NCI-H1436 (cell line): ENCODE measurements at places on chromosomes 16 and 17.

- no peak for DNase-seq
Measured at GRCh38 chr17:1736348-1737281, 6.1 kb upstream of the SERPINF2 start.

DNA sequence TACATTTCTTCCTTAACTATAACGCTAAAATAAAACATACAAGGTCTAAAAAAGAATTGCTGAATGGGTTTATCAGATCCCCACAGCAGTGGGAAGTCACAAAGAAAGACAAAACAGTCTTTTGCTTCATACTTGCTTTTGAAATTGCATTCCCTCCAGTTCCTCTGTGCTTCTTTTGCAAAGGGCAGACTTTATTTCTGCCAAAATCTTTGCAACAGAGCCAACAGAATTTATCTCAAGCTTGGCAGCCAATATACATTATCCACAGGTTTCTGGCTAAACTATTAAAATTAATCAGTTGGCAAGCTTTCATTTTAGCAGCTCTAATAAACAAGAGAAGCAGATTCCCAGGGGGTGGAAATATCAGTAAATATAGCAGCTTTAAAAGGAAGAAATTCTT is 378.9 kb upstream of the CA10 start:
- DNase-seq: no peak

- DNase-seq: no peak
Measured at GRCh38 chr17:17816240-17816814, 20.5 kb downstream of the SREBF1 start.

DNA sequence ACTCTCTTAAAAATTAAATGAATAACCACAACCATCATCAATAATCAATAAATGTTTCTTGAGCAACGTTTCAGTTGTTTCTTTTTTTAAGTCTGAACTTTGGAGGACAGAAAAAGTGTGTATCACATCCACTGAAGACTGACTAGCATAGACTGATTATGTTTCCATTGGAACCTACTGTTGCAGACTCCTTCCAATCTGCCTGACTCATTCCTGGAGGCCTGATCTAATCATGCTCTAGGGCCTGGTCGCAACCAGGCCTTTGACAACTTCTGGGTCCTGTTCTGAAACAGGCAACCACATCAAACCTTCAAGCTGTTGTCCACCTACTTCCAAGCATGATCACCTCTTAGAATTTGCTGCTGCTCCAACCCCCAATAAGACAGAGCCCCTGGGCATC is 109.2 kb upstream of the NUDT7 start:
- no peak for DNase-seq

DNA sequence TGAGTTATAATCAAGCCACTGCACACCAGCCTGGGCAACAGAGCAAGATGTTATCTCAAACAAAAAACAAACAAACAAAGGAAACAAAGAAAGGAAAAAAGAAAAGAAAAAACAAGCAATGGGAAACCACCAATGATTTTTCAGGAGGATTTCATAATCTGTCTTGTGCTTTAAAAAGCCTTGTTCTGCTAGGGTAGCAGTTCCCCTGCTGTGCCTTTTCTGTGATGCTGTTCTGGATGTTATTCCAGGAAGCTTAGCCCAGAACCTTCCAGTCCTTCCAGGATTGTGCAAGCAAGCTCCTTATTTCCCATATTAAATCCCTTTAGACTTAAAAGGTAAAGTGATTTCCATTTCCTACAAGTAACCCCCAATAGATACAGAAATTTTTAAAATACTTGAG is 171.1 kb downstream of the ABCC12 start:
- no peak for DNase-seq

DNA sequence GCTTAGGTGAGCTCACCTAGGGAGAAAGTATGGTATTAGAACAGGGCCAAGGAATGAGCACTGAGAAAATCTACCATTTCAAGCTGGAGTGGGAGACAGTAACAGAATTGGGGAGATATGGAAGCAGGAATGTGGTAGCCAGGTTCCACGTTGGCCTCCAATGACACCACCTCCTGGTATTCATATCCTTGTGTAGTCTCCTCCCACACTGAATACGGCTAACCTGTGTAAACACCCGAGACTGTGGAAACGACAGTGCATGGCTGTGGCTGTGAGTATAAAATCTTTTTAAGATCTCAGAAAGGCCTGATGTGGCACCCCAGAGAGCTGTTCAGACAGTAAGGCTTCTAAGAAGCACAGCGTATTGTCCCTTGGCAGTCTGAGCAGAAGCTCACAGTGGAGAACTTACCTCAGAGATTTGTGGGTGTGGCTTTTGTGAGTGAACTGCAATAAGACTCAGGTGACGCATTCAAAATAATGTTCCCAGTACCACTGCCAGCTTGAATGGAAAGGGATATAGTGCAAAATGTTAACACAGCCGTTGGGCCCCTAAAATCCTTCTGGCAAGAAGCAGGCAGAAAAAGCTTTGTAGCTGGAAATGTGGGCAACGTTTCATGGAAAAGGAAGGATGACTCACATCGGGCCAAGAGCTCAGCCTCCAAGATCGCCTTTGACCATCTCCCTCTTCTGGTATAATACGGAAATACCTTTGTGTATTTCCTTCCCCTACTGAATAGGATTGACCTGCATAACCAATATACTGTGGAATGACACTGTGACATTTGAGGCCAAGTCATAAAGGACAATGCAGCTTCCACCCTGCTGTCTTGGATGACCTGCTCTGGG is 14.4 kb downstream of the SDR42E1 start:
- no peak for DNase-seq

DNA sequence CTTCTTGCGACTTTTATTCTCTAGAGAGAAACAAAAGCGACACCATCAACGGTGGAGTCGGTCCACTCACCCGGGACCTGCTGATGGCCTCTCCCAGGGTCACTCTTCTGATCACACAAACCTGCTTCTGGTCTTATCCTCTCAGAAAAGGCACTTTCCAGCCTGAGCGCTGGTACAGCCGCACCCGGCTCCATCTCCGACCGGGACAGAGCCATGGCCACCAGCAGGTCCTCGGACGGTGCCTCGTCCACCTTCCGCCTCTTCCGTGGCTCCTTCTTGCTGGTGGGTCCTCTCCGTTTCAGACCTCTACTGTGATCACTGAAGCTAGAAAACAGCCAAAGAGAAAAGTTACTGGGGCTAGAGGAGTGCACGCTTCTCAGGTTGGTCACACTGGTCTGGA is 13.7 kb downstream of the SLX4 start:
- DNase-seq: no peak

GRCh38 chr17:9247401-9247938 is 226.2 kb downstream of the NTN1 start:
- DNase-seq: no peak

- DNase-seq: no peak
Measured at GRCh38 chr16:87956098-87956364, 4.8 kb downstream of the BANP start.

DNA sequence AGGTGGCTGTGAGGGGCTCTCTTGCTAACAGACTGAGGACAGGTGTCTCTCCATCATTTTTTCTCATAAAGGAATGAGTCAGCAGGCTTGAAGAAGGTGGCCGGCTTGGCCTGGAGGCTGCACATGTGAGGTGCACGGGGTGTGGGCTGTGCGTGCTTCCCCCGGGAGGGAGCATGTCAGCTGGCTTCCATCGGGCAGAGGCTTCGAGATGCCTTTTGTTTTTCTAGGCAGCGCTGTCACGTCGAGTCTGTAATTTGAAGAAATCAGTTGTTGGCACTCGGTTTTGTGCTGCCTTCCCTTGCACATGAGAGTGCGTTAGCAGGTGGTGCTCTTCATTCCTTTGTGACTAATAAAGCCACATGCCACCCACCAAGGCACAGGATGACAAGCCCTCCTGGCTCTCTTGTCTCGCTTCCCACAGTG is 89.7 kb downstream of the NPIPB11 start:
- no peak for DNase-seq

- peak; percentile 95 for DNase-seq
Measured at GRCh38 chr17:78979780-78980623, at the start of gene LGALS3BP. LGALS3BP (minus strand) TSS chr17:78979923; CDS start chr17:78977191, 2,732 bp downstream.

DNA sequence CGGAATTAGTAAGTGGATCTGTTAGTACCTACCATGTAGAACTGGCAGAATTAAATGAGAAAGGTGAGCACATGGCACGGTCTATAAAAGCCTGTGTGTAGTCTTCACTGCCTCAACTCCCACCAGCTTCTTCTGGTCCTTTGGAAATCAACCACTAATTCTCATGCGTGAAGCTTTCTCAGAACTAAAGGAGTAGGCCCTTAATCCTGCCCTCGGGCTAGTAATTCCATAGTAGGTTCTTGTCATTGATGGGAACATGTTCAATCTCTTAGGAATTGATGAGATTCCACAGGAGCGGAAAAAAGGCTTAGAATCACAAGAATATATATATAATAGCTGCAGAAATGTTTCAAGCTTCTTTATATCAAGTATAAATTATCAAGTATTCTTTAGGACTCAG is 21.7 kb downstream of the CDR2 start:
- no peak for DNase-seq

GRCh38 chr16:10896165-10896564 is 19.2 kb downstream of the CIITA start:
- DNase-seq: no peak

DNA sequence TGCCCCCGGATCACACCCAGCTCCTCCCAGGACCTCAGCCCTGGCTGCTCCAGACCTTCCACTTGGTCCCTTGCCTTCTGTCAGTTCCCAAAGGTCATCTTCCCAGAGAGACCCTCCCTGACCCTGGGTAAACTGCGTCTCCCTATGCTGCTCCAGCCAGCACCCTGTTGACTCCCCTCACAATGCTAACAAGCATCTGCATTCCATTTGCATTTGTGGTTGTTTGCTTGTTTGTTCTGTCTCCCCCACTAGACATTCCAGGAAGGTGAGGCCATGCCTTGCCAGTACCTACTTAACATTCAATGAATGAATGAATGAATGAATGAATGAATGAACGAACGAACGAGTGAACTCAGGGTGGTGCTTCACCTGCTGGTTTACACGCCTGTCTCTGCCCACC is 171.2 kb downstream of the WSCD1 start:
- no peak for DNase-seq

- DNase-seq: no peak
Measured at GRCh38 chr17:56676810-56677209, 83.3 kb downstream of the NOG start.

DNA sequence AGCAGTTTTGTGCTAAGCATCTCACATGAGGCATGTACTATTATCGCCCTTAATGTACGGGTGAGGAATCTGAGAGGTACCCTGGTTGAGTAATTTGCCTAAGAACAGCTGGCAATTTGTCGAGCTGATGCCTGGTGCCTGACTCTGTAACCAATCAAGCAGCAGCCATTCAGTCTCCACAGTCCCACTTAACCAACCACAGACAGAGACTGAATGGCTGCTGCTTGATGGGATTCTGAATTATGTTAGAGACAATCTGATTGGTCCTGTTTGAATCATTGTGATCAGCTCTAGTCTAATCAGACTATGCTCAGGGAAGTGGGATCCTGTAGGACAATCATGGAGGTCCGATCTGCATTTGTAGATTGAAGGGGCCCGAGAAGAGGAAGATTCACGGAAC is 447.0 kb downstream of the SHISA9 start:
- DNase-seq: no peak

DNA sequence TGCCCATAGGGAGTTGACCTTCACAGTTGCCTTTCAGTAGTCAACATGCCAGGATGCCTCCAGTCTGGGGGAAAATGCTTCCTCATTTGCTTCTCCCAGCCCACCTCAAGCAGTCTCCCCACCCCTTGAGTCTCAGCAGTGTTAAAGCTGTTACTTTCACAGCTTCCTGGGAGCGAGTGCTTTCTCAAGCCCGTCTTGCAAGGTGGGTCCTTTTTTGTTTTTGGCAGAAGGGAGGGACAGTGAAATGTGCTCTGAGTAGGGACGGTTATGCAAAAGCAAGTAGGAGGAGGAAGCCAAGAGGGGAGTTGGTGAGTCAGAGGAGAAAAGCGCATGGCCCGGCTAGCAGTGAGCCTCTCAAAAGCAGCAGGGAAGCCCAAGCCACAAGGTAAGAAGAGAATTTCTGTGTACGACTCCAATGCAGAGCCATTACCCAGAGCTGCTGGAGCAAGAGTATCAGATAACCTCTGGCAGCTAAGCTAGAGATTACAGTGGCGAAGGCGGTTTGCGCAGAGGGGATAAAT is at the start of gene CHST4:
CHST4 (plus strand) TSS at position 316 of the 521 bp plus-strand sequence. CDS start 10,252 bp downstream, outside the sequence.
- peak; percentile 23 for DNase-seq

DNA sequence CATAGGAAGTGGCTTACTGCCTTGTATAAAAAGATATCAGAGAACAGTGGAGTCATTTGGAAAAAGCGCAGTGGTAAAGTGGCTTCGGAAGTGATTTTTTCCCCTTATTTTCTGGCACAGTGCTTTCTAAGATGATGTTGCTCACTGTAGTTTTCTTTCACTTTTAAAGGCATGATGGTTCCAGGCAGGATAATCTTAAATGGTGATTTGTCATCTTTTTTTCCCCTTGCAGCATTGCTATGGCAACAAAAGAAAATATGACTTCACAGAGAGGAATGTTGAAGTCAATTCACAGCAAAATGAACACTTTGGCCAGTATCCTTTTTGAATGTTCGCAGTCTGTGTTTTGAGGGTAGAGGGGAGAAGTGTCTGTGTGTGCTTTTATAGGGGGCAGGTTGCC is 42.5 kb downstream of the GOSR1 start:
- DNase-seq: no peak

- DNase-seq: no peak
Measured at GRCh38 chr17:66655861-66656260, 179.1 kb upstream of the CACNG5 start.

GRCh38 chr17:77862890-77863813 is 95.4 kb upstream of the TNRC6C start:
- no peak for DNase-seq

DNA sequence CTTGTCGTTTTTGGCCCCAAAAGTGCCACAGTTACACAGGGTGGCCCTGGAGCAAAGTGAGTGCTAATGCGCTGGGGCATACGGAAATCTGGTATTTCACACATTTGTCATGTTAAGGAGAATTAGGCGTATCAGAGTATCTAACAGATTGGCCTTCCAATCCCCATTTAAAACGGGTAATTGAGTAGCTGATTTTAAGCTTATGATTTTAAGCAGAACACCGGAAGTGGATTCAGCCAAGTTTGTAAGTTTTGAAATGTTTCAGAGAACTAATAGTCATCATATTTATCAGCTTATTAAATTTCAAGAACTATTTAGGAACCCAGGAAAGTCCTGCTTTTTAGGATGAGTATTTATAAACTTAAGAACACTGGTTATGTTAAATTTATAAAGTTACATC is 19.5 kb downstream of the LRRC75A start:
- DNase-seq: no peak

DNA sequence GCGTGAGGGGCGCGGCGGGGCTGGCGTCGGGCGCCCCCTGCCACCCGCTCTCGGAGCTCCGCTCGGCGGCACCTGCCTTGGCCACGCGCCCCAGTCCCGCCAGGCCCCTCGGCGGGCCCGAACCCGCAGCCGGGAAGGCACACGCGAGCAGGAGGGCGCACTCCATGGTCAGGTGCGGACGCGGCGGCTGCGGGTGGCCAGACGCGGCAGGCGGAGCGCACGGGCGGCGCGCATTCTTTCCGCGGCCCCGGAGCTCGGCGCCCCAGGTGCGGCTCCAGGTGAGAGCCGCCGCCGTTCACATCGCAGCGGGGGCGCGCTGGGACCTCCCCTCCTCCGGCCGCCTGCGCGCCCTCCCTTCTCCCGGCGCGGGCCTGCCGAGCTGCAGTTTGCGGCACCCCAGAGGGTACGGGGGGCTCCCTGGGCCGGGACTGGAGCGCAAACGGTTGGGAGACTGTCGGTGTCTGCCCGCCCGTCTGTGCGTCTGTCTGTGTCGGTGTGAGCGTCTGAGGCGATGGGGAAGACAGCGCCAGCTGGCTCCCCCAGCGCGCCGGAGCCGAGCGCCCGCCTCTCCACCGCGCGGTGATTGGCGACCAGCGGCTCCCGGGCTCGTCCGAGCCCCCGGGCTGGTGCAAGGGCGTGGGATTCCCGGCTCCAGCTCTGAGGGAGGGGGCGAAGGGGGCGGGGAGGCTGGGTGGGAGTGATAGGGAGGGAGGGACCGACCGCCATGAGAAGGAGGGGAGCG is at the start of gene ADAMTS18:
ADAMTS18 (minus strand) TSS at position 505 of the 742 bp plus-strand sequence; CDS start at position 166, 339 bp downstream.
- DNase-seq: peak; percentile 25
